ENCODE measurements at places on chromosomes 3 and 15. TPM values are rescaled to one million over a fixed set of nuclear protein-coding genes. Genes with fewer than 3 reads are reported as not detected.
A peak's percentile ranks its signal among the peaks of the same experiment; 100 is the strongest.

- no peak for DNase-seq
- no peak overlapping the region for H3K27ac ChIP-seq
- H3K4me1 ChIP-seq: peaks cover 14% of the 10 kb centered on the region
- H3K36me3 ChIP-seq: no peaks in the 10 kb centered on the region
- H3K27me3 ChIP-seq: peaks cover 8% of the 10 kb centered on the region
These were observed 14.4 kb downstream of the PAK6 start for GRCh38 chr15:40253167-40253790.

GRCh38 chr15:92069308-92070250, 216.1 kb downstream of the SLCO3A1 start:
- peak overlapping the region; percentile 78 for H3K4me3 ChIP-seq
- H3K36me3 ChIP-seq: no peaks in the 10 kb centered on the region
- no peaks in the 10 kb centered on the region for H3K27me3 ChIP-seq
- H3K4me1 ChIP-seq: peaks cover 47% of the 10 kb centered on the region
- peak; percentile 75 for DNase-seq

DNA sequence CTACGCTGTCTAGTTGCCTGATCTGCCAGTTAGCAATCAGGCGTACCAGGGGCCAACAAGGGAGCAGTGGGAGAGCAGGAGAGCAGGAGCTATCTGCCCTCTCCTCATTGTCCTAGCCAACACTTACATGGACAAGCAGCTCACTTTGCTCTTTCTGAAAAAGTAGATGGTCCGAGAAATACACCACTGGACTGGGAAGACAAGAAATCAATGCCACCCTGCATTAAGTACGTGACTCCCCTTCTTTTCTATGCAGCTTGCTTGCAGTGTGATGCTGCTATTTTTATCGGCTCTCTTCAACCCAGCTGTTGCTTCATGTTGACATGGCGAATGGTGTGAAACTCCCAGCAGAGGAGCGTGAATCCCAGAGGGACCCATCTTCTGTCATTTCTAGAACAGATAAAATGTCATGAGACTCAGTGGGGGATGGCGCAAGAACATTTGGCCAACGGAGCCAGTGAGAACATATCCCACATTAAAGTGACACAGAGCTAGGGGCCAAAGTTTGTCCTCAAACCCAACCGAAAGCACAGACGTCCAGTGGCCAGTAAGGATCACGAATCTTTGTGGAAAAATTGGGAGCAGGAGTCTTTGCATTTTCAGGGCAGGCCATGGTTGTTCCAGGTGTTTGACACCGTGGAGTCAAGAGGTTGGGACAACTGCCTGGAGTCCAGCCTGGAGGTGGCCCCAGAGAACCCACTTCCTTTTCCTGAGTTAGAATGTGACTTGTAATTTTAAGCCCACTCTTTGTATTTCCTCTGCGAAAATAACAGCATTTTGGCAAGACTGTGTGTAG, 53.7 kb upstream of the MEF2A start:
- H3K4me3 ChIP-seq: peak overlapping the region; percentile 68
- DNase-seq: no peak
- H3K27me3 ChIP-seq: peaks cover 18% of the 10 kb centered on the region
- peak overlapping the region; percentile 57 for H3K27ac ChIP-seq
- H3K36me3 ChIP-seq: no peaks in the 10 kb centered on the region

DNA sequence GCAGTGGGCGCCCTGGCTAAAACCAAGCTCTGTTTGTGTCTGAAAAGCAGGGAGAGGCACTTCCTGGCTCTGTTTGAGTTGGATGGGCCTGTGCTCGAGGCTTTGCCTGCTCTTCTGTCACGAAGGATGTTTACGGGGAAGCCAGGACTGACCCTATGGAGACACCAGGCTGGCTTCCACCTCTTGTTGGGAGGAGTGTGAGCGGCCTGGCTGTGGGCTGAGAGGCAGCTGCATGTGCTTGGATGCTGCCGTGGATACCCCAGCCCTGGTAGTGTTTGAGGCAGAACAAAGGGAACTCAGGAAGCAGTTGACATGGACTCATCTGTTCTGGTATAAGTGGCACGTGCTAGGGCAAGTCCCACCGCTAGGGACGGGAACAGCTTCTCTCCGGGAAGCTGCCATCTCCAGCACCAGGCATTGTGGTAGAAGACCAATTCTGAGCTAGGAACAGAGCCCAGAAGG, 17.6 kb upstream of the SLC41A3 start:
- no peaks in the 10 kb centered on the region for H3K36me3 ChIP-seq
- no peak overlapping the region for H3K27ac ChIP-seq
- no peaks in the 10 kb centered on the region for H3K27me3 ChIP-seq
- H3K4me1 ChIP-seq: no peaks in the 10 kb centered on the region

GRCh38 chr15:33126559-33127290, 67.8 kb downstream of the FMN1 start:
- no peaks in the 10 kb centered on the region for H3K27me3 ChIP-seq
- H3K4me3 ChIP-seq: peak overlapping the region; percentile 60
- peaks cover 12% of the 10 kb centered on the region for H3K4me1 ChIP-seq

DNA sequence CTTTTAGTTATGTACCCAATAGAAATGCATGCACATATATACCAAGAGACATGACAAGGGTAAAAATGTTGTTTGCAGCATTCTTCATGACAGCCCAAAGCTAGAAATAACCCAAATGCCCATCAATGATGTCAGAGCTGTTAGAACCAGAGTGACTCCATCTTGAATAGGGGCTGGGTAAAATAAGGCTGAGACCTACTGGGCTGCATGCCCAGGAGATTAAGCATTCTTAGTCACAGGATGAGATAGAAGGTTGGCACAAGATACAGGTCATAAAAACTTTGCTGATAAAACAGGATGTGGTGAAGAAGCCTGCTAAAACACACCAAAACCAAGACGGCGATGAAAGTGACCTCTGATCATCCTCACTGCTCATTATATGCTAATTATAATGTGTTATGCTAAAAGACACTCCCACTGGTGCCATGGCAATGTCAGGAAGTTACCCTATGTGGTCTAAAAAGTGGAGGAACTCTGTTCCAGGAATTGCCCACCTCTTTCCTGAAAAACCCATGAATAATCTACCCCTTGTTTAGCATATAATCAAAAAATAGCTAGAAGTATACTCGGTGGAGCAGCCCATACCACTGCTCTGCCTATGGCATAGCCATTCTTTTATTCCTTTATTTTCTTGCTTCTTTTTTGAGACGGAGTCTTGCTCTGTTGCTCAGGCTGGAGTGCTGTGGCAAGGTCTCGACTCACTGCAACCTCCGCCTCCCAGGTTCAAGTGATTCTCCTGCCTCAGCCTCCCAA, 32.9 kb downstream of the ZBTB11 start:
- no peaks in the 10 kb centered on the region for H3K27me3 ChIP-seq
- peak; percentile 68 for DNase-seq
- peak overlapping the region; percentile 89 for H3K27ac ChIP-seq

GRCh38 chr3:194265996-194266964, 84.8 kb downstream of the CPN2 start:
- H3K4me3 ChIP-seq: no peak overlapping the region
- DNase-seq: peak; percentile 22
- no peak overlapping the region for H3K27ac ChIP-seq
- H3K36me3 ChIP-seq: no peaks in the 10 kb centered on the region

GRCh38 chr3:187265461-187265955, 26.0 kb downstream of the MASP1 start:
- no peak for DNase-seq
- peaks cover 53% of the 10 kb centered on the region for H3K27me3 ChIP-seq
- H3K36me3 ChIP-seq: no peaks in the 10 kb centered on the region
- no peaks in the 10 kb centered on the region for H3K4me1 ChIP-seq
- H3K4me3 ChIP-seq: no peak overlapping the region
- no peak overlapping the region for H3K27ac ChIP-seq

PCLAF gene
- 47.7 TPM for total RNA-seq

All from natural killer cell treated with Interleukin-12 subunit alpha and Interleukin-12 subunit beta and Interleukin-15 and Interleukin-18, amount 100 ng/mL, for 72 hours (primary cell).